ENCODE measurements at places on chromosomes 11 and 22.
A peak's percentile ranks its signal among the peaks of the same experiment; 100 is the strongest.

GRCh38 chr22:30078320-30079311, 1.6 kb upstream of the HORMAD2 start:
- peak; percentile 53 for DNase-seq

GRCh38 chr22:42773167-42773566, 52.5 kb upstream of the A4GALT start:
- no peak for DNase-seq

- DNase-seq: no peak
Observed at GRCh38 chr11:111823131-111823530, 48.2 kb downstream of the ALG9 start.

GRCh38 chr11:102467080-102467708, 14.6 kb upstream of the TMEM123 start:
- DNase-seq: no peak

DNA sequence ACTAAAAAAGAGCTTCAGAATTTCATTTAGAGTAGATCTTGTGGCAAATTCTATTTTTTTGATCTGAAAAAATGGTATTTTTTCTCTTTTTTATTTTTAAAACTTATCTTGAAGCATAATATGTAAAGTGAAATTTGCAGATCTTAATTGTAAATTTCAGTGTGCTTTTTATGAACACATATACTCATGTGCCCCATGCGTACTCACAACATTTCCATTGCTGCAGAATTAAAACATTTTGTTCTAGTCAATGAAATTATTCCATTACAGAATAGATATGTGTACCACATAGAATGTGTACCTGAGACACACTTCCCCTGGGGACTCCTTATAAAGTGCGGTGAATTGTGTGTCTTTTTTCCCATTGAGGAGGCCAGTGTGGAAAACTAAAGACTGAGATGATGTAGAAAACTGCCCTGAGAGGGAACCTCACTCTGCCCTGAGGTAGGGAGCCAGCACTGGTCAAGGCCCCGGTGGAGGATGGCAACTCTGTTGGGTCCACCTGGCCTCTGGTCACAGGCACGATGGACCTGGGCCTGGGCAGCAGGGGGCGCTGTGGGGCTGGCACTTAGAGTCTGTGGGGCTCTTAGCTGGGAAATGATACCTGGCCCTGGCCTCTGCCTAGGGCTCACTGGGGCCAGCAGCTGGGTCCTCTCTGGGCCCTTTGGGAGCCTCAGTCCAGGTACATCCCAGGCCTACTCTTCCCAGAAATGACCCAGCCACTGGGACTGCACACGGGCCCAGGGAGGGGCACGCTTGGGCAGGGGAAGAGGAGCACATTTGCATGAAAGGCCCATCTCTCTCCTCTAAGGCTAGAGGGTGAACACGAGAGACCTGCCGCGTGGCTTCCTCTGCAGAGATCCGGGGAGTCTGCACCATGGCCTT, 77.9 kb upstream of the TOP3B start:
- DNase-seq: peak; percentile 77

DNA sequence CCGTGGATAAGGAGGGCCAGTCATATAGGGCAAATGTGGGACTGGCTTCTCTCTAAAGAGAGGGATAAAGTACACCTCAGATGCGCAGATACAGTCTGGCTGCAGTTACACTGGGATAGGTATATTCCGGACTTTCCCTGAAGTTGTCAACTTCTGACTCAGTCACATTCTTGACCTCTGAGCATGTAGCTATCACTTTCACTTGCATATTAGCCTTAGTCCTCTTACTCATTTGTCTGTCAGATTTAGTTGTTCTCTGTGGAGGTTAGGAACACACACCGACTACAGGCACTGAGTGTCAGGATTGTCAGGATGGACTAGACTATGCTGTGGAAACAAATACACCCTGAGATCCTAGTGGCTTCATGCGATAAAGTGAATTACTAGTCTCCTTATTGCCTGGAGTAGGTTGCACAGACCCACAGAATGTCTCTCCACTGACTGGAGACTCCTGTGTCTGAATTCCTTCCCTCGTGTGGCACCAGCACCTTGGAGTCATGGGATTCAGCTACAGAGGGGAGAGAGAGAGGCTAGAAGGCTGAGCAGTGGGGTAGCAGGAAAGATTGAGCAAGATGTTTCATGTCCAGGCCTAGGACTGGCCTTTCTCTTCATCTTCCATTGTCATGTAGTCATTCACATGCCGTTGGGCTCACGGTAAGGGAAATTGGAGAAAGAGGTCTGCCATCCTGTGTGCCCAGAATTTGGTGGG, 654.3 kb downstream of the NTM start:
- no peak for DNase-seq

DNA sequence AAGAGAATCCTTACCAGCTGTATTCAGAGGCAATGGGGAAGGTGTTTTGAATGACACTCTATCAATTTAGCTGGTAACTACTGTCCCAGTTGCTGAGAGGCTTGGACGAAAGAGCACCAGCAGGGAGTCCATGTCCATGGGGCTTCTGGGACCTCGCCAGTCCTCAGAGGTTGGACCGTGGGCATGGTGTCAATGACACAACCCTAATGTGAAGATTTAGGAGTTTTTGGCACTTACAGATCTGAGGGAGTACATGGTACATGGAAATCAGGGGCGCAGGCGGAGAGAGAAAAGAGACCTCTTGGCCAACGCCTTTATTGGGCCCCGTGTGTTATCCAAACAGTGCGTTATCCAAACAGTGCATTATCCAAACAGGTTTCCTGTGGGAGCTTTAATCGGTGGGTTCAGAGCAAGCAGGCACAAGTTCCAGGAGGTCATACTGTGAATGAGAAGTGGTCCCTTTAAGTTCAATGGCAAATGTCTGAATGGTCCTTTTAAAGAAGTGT, 169.1 kb upstream of the B3GAT1 start:
- no peak for DNase-seq

DNA sequence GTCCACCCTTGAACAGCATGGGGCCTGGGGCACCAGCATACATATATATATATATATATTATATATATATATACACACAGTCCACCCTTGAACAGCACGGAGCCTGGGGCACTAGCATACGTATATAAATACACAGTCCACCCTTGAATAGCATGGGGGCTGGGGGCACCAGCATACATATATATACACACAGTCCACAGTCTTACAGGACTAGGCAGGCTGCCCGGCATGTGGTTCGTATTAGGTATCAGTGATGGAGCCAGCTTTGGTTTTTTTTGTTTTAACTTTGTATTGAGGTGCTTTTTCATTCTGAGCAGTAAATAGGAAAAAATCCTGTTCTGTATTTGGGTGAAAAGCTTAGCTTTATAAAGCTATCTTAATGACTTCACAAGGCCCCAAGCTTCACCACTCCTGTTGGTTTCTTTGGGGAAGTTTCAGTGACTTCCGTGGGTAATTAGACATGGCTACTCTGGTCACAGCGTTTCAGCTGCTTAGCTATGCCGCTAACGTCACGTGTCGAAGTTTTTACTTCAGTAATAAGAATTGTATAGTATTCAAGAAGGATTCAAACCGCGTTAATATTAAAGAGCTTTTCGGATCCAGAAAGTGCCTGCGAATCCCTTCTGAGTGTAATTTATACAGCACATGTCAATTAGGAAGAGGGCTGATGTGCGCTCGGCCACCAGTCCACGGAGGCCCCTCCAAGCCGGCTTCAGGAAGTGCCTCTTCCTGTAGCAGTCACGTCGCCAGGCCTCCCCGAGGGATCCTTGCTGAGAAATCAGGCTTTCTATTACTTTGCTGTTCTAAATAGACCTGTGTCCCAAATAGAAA, 179.7 kb downstream of the TBC1D22A start:
- peak; percentile 4 for DNase-seq

- no peak for DNase-seq
Observed at GRCh38 chr11:86696004-86696403, 23.6 kb upstream of the ME3 start.

Measured in activated CD8-positive, alpha-beta memory T cell treated with anti-CD3 and anti-CD28 coated beads, Interleukin-2, amount 10 ng/mL, durations not matched to agents 7 days and 5 days (primary cell).